ENCODE measurements at places on chromosomes 12 and 14.

DNA sequence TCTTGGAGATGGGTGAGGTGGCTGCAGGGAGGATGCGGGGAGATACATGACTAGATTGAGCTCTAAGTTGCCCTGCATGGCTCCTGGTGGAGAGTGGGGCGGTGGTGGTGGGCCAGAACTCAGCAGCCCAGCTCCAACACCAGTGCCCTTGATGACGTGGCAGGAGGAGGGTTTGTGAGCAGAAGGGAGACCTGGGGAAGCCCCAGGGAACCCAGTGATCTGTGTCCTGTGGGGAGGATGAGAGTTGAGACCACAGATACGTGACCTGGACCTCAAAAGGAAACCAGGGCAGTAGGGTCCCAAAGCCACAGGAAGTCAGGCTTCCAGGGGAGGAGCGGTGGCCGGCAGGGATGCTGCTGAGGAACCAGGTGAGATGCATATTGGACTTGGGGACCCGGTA lies 989.1 kb upstream of the TMEM132C start:
- no peak for DNase-seq

- DNase-seq: no peak
Observed at GRCh38 chr12:43826681-43827080, 9.2 kb upstream of the TMEM117 start.

GRCh38 chr12:122166422-122167349 lies 7.3 kb downstream of the IL31 start:
- peak; percentile 82 for DNase-seq

DNA sequence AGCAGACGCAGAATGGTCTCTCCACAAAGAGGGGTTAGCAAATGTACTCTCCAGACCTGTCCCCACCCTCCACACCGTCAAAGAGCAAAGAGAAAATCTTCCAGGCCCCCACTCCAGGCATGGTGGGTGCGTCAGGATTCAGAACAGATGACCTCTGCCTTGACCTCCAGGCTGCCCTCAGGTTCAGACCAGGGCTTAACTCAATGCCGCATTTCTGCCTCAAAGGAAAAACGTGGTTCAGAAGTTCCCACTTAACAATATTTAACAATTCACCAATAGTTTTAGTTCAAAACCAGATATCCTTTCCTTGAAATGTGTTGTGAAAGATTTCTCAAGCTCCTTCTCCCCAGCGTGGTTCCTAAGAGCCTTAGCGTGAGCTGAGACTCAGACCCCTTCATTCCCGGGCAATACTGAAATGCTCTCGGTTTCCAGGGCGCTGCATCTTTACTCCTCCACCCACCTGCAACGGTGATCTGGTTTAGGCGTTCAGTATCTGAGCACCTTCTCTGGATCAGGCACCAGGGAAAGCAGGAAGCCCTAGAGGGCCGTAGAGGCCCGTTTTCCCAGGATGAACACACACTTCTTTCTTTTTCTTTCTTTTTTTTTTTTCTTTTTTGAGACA lies 22.9 kb downstream of the HSP90AA1 start:
- no peak for DNase-seq

DNA sequence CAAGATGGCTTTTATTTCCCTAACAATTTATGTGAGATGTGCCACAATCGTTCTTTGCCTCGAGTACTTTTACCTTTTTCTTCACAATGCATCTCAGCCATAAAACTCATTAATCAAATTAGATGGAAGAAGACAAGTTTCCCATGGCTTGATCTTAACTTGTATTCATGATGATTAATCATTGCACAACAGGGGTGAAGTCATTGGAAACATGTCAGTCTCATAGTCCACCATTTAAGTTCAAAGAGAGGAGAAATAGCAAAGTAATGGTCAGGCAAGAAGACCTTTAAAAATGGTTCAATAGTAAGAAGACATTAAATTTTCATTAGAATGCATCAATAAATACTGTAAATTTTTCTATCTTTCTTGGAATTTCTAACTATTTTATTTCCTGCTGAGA lies 136.3 kb downstream of the FOXG1 start:
- DNase-seq: no peak
